ENCODE measurements at places on chromosomes 4 and X.

DNA sequence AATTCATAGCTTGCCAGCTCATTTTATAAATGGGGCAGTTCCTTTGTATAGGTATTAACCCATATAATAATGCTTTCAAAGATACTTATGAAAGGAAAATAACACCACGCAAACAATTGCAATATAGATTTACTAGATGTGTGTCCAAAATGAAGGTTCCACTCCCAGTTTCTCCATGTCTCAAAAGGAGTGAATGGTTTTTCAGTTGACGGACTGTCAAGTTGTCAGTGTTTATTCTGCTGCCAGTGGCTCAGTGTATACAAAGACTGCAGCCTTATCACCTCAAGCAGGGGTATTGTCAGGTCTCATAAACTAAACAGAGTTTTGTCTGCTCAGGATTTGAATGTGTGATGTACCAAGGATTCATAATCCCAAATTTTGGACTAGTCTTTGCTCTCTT is 585.3 kb upstream of the ATOH1 start:
- no peak for DNase-seq

DNA sequence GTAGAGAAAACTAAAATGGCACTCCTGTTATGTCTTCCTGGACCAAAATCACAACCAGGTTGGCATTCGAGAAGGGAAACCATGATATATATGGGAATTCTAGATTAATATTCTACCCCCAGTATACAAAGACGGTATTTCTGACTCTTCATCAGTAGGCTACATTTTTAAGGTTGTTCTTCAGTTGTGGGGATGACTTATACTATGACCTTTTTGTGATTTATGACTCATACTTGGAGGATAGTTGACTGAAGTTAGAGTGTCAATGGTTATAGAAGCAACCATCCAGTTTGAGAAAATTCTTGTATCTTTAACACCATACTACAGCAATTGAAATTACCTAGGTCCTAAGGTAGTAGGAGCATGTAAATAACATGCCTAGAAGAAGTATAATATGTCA is 49.8 kb upstream of the CYSLTR1 start:
- no peak for DNase-seq

GRCh38 chr4:78675325-78675724 is 100.8 kb upstream of the BMP2K start:
- DNase-seq = no peak

- DNase-seq = no peak
These were observed 494.6 kb downstream of the MAGEE1 start for GRCh38 chrX:76922100-76922499.

- DNase-seq = no peak
These were observed 124.1 kb upstream of the SLIT2 start for GRCh38 chr4:20127626-20128025.

DNA sequence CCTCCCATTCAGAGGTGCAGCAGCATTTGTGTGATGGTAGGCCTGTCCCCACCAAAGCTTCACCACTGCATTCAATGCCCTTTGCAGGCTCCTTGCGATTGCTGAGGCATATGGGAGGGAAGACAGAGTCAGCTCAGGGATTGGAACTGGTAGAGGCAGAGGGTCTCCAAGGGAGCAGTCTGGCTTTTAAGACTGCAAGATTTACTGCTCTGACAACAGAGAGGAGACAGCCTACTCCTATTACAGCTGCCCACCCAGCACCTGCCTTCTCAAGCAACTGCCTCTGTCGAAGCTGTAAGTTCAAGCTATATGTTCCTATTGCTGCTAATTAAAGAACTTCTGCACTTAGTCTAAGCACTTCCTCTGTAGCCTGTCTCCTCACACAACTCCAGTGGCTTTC is 481.8 kb downstream of the FGF13 start:
- DNase-seq = no peak

- peak; percentile 56 for DNase-seq
These were observed 10.3 kb downstream of the FAM3A start for GRCh38 chrX:154505734-154506133.

GRCh38 chr4:92074839-92075238 is 228.9 kb upstream of the GRID2 start:
- DNase-seq = no peak

GRCh38 chr4:88879991-88880390 is 177.0 kb downstream of the FAM13A start:
- DNase-seq = peak; percentile 40

- no peak for DNase-seq
These were observed 112.7 kb downstream of the ASMT start for GRCh38 chrX:1727531-1728027.

DNA sequence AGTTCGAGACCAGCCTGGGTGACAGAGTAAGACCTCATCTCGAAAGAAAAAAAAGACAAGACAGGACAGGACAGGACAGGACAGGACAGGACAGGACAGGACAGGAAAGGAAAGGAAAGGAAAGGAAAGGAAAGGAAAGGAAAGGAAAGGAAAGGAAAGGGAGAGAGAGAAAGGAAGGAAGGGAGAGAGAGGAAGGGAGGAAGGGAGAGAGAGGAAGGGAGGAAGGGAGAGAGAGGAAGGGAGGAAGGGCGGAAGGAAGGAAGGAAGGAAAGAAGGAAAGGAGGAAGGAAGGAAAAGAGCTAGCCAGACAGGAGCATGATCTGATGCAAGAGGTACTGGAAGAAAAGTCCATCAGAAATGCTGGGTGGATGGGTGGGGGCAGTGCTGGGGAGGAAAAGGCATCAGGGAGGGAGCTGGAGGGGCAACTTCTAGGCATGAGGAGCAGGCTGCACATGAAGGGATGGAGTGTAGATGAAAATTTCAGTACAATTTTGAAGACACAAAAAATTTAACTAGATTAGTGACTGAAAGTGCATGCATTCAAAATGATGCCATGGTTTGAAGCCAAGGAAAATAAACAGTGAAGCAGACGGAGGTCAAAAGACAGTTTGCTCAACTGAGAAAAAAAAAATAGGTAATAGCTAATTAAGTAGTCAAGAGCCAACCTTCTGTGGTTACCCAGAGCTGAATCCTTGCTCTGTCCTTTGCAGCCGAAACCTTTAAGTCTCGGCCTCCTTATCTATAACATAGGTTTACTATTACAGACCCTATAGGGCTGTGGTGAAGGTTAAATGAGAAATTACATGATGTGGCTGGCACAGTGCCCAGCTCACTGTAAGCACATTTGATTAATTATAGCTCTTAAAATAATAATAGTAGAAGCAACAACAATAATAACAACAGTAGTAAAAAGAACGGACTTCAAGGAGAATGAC is 59.9 kb downstream of the ZNF827 start:
- DNase-seq = peak; percentile 68

- peak; percentile 16 for DNase-seq
These were observed 746 bp downstream of the TCEAL7 start for GRCh38 chrX:103330681-103331288.

- DNase-seq = no peak
These were observed 25.5 kb downstream of the GPAT3 start for GRCh38 chr4:83561381-83561780.

GRCh38 chr4:109011241-109012026 is 248.6 kb upstream of the ETNPPL start:
- DNase-seq = peak; percentile 28

- DNase-seq = no peak
These were observed 25.9 kb upstream of the PRDM5 start for GRCh38 chr4:120948382-120948781.

- DNase-seq = no peak
These were observed 105.2 kb downstream of the PHOX2B start for GRCh38 chr4:41643331-41643730.

DNA sequence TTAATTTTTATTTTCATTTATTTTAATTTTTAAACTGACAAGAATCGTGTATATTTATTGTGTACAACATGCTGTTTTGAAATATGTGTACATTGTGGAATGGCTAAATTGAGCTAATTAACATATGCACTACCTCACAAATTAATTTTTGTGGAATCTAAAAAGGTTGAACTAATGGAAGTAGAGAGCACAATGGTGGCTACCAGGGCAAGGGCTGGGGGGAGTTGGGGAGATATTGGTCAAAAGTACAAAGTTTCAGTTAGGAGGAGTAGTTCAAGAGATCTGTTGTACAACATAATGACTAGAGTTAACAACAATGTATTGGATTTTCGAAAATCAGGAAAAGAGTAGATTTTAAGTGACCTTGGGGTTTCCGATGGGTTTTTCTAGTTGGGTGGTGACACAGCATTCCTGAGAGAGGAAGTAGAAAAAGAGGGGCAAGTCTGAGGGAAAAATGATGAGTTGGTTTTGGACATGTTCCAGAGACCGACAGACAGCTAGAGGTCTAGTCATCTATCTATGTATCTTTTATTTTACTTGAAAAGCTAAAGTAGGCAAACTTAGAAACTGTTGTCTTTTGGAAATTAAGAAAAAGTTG is 23.2 kb downstream of the APOO start:
- DNase-seq = no peak

DNA sequence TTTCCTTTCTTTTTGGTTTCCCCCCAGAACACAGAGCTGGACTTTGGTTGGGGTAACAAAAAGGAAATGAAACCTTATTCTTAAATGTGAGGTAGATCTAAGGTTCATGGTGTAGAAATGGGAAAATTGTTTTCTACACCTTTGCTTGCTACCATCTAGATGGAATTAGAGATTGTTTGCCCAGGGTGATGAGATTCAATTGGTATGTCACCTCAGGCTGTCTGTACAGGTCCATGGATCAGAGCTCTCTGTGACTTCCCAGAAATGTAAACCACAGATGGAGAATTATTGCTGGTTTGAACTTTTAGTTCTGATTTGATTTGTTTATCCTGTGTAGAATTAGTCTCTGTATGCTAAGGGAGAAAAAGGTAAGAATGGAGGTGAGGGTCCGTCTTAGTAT is 146.7 kb downstream of the PCDH7 start:
- no peak for DNase-seq

DNA sequence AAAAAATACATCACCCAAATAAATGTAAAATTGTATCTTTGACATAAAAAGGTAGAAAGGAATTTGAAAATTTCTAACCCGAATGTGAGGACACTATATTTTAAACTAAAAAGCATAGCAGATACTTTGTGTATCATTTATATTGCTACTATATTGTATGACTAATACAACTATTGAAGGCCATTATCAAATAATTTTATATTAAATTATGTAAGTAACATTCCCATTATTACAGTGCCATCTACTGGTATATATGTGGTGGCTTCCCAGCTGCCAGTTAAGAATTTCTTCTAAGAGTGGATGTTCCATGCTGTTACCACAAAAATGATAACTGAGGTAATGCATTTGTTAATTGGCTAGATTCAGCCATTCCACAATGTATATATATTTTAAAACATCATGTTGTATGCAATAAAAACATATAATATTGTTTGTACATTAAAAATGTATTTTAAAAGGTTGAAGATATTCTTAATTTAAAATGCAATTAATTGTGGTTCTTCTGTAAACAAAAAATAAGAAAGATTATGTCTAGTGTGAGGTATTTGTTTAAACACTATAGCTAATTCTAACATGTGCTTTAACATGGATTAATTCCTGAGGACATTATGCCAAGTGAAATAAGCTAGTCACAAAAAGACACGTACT is 65.3 kb downstream of the EGF start:
- peak; percentile 41 for DNase-seq

DNA sequence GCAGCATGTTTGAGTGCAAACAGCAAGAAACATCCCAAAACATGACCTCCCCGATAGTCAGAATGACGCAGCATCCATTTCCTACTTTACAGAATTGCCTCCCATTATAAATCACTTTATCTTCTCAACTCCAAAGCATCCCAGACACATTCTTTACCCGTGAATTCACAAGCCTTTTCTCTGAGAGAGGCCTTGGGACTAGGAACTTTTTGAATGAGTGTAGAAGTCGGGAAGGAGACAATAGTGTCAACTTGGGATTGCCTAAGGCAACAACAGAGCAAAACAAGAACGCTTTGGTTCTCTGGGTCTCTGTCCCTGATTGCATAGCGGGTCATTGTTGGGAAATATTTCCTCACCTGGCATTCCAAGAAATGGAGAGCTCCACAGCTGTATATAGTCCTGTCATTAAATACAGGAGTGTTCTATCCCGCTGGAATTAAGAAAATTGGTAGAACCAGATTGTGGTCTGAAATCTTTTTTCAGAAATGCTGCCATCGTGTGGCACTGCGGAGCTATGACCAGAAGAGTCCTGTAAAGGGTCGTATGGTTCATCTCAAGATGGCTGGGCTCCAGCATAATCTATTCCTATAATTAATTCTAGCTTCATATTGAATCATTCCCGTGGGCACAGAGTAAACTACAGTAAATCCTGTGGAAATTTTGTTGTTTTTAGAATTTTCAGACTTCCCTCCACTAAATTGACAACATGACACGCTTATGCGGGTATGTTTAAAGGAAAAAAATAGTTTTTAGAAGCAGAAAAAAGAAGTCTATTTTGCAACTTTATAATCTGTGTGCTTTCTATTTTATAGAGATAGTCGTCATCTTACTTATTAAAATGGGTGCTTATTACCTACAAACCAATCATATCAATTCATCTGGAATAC is 2.0 kb upstream of the SPP1 start:
- peak; percentile 65 for DNase-seq

DNA sequence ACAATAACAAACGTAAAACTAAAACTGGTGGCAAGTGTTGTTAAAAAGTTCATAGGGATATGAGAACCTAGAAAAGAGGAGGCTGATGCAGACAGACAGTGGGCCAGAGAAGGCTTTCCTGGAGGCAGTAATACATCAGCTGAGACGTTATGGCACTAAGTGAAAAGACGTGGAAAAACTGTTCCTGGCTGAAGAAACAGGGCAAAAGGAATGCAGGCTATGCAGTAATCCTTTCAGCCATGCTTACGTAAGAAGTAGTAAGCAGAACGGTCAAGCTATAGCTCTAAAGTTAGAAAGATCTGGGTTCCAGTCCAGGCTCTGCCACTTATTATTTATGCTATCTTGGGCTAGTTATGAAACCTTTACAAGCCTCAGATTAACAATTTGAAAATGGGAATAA is 6.4 kb downstream of the LAMTOR3 start:
- peak; percentile 33 for DNase-seq

DNA sequence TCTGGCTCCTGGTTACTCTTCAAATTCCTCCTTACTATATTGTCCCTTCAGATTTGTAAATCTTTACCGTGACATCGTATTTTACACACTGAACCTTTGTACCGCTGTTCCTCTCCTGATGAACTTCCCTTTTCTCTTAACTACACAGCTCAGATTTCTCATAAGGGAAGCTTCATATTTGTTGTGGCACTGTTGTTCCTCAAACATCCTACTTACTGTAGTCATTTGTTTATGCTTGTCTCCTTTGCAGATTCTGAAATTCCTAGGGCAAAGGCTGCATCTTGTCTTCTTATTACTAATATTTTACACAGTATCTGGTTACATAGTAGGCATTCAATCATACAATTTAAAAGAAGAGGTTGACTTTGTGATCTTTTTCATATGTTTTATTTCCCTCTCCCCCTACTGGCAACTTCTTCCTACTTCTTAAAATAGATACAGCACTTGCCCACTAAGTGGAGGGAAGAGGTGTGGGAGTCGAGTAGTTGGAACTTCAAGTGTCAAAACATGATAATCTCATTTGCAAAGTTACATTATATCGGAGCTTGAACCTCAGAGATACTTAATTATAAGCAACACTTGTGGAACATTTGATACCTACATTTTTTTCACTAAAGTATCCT is 50.0 kb downstream of the TET2 start:
- DNase-seq = no peak

GRCh38 chr4:153341575-153342090 is 2.9 kb upstream of the MND1 start:
- DNase-seq = peak; percentile 49

GRCh38 chr4:4852591-4853362 is 6.7 kb upstream of the MSX1 start:
- DNase-seq = no peak

Measured in cardiac muscle cell (in vitro differentiated cells and primary cell).